ENCODE measurements at places on chromosomes 6 and 20. TPM values are rescaled to one million over a fixed set of nuclear protein-coding genes. Genes with fewer than 3 reads are reported as not detected.

Gene SRXN1
- total RNA-seq: 20.0 TPM

Gene CLPSL1
- not detected for total RNA-seq

Gene RAD21L1
- total RNA-seq: not detected

Gene LGSN
- 0.09 TPM for total RNA-seq

Gene OOEP
- total RNA-seq: 0.40 TPM

Gene METTL24
- total RNA-seq: not detected

Gene ABHD16B
- not detected for total RNA-seq

Gene ULBP1
- total RNA-seq: 1.2 TPM

Gene NT5DC1
- 26.4 TPM for total RNA-seq

Gene RIN2
- total RNA-seq: not detected

Gene KIZ
- 22.3 TPM for total RNA-seq

Gene ZC3H12D
- total RNA-seq: 25.3 TPM

Gene SNAP25
- not detected for total RNA-seq

Gene PRDM13
- total RNA-seq: not detected

Gene KCNK5
- 19.1 TPM for total RNA-seq

Gene PHACTR1
- 2.2 TPM for total RNA-seq

Gene DCDC2
- total RNA-seq: not detected

Gene PRKN
- total RNA-seq: not detected

Gene HLA-DMB
- 22.7 TPM for total RNA-seq

Gene PLCB4
- not detected for total RNA-seq

All from activated CD8-positive, alpha-beta memory T cell treated with anti-CD3 and anti-CD28 coated beads, Interleukin-2, amount 10 ng/mL, durations not matched to agents 7 days and 5 days (primary cell).